Type B pancreatic cell (in vitro differentiated cells): ENCODE measurements at places on chromosomes 13 and 19.
A peak's percentile ranks its signal among the peaks of the same experiment; 100 is the strongest.

DNA sequence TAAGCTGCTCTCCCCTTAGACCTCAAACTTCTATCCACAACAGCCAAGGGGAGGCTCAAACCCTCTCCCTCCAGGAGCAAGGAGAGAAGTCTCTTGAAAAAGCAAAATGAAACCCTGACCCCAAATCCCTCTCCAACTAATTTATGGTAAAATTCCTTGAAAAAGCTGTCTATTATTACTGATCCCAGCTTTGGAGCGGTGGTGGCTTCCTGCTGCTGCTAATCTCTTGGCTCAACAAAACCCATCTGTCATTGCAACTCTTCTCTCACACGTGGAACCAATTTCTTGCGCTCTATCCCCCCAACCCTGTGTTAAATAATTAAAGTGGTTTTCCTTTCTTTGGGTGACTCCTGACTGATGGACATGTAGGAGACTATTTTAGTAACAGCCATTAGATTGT is 64.1 kb upstream of the OXGR1 start:
- no peak for DNase-seq

GRCh38 chr19:36054733-36055686 is at the start of gene WDR62:
WDR62 (plus strand) TSS chr19:36054897; CDS start chr19:36054972, 75 bp downstream.
- peak; percentile 95 for DNase-seq

DNA sequence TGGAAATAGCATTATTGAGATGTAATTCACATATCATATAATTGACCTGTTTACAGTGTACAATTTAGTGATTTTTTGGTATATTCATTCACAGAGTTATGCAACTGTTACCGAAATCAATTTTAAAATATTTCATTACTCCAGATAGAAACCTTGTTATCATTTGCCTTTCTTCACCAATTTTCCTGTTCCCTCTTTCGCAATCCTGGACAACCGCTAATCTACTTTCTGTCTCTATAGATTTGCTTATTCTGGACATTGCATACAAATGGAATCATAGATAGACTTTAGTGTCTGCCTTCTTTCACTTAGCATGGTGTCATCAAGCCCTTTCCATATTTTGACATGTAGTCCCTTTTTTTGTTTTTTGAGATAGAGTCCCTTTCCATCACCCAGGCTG is 19.2 kb downstream of the MAB21L1 start:
- DNase-seq, result no peak

DNA sequence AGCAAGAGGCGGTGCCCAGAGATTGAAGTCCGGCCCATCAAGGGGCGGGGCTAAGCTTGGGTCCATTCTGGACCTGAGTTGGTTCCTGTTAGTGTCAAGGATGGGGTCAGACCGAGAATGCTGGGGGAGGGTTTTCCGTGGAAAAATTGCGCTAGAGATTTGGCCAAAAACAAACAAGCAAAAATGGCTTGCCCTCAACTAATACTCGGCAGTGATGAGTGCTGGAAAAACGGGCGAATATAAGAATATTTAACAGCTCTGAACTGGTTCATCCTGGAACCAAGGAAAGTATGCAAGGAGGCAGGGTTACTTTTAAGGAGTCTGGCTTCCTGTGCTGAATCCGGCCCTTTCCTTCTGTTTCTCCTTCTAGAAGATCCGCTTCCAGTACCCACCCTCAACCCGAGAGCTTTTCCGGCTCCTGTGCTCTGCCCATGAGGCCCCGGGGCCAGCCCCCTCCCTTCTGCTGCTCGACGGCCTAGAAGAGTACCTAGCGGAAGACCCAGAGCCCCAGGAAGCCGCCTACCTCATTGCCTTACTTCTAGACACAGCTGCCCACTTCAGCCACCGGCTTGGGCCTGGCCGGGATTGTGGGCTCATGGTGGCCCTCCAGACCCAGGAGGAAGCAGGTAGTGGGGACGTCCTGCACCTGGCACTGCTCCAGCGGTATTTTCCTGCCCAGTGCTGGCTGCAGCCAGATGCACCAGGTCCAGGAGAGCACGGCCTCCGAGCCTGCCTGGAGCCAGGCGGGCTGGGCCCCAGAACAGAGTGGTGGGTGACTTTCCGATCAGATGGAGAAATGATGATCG is 880 bp downstream of the SWSAP1 start:
- DNase-seq, result no peak

GRCh38 chr19:48987323-48987722 is 5.8 kb downstream of the GYS1 start:
- DNase-seq, result no peak

- DNase-seq, result no peak
Measured at GRCh38 chr13:73556902-73557301, 498.1 kb downstream of the KLF5 start.

DNA sequence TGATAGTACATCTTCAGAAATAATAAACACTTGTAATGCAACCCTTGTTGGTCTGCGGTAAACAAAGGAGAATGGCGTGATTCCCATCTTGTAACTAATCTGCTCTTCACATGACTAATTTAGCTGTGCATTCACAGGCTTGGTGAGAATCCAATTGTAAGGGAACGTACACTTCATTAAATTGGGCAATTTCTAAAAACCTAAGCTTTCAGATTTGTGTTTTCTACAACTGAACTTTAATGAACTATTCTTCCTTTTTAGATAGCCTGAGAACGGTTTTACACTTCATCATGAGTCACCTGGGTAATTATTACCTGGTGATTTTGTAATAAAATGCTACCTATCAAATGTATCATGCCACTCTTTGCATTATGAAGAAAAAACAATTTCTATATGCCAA is 306.9 kb downstream of the KLF5 start:
- DNase-seq, result no peak

- no peak for DNase-seq
Measured at GRCh38 chr13:99908140-99908803, 63.3 kb downstream of the ZIC5 start.

- DNase-seq, result no peak
Measured at GRCh38 chr13:94880463-94880862, 168.1 kb upstream of the SOX21 start.

GRCh38 chr19:31648347-31648746 is 299.1 kb upstream of the TSHZ3 start:
- no peak for DNase-seq

- no peak for DNase-seq
Measured at GRCh38 chr13:44605275-44605674, 29.1 kb upstream of the TSC22D1 start.

DNA sequence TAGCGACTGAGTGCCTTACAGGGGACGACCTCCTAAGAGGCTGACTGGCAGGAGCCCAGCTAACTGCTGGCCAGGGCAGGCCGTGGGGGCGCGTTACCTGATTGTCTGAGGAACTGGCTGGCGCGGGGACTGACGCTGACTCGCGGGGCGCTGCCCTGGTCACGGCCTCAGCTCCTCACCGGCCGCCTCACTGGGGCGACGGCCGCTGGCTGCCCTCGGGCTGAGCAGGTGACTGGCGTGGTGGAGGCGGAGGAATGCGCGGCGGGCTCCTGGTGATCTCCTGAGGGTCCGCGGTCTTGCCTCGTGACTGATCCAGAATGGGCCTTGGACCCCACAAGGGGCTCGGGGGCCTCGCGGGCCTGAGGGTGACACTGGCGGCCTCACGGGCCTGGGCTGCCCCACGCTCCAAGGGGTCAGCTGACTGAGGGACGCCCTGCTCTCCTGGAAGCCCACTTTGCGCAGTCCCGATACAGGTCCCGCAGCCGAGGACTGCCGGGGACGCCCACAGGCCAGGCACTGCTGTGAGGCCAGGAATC is 39.3 kb downstream of the SIGLEC7 start:
- no peak for DNase-seq

GRCh38 chr19:38267761-38268483 is 3.5 kb downstream of the SPINT2 start:
- DNase-seq, result no peak

DNA sequence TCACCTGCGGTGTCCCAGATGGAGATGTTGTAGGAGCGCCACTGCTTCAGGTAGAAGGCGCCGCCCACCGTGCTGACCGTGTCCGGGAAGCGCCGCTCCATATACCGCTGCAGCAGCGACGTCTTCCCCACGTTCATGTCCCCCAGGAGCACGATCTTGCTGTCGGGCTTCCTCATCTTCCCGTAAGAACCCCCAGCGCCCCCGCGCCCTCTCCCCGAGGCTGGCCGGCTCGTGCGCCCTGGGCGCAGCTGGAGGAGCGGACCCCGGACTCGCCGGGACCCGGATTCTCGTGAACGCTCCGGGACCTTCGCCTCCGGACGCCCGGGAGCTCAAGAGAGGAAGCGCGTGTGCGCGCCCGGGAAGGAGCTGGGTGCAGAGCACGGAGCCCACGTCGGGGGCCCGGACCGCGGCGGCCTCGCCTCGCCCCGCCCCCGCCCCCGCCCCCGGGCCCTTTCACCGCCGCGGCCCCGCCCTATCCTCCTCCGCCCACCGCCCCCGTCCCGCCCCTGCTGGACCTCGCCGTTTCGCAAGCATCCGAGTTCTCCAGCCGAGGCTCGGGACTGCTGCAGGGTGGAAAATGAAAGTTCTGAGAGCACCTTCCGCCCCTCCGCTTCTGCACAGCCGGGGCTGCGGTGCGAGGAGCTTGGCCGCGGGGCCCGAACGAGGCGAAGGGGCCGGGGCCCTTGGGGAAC is at the start of gene RAB20:
Gene RAB20, minus strand, starts transcription at position 379 of the 692 bp plus-strand sequence. Its CDS starts 203 bp downstream, at position 176.
- DNase-seq, result peak; percentile 79

GRCh38 chr13:48220592-48220980 is 12.4 kb upstream of the ITM2B start:
- DNase-seq, result no peak

- no peak for DNase-seq
Measured at GRCh38 chr19:17001603-17002183, 24.9 kb downstream of the CPAMD8 start.

DNA sequence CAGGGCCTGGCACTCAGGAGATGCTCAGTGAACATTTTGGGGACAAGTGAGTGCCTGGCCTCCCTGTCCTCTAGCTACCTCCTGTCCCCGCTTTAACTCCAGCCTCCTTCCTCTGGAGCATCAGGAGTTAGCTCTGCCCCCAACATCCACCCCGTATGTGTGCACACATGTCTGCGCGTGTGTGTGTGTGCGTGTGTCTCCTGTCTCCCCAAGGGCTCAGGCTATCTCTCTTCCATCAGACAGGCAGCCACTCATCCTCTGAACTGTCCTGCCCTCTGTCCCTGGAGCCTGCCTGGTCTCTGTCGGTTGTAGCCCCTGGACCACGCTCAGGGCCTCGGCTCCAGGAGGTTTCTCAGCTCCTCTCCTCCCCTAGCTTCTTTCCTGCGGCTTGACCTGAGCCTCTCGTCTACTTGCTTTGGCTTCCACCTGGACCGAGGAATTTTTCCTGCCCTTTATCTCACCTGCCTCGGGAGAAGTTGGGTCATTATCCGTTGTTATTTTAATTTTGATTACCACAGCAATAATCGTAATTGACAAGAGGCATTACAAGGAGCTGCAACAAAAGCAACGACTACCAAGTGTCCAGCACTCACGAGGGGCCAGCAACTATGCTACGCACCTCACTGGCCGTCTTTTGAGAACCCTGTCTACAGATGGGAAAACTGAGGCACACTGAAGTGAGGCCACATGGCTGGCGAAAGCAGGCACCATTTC is 32.0 kb upstream of the ASF1B start:
- no peak for DNase-seq

DNA sequence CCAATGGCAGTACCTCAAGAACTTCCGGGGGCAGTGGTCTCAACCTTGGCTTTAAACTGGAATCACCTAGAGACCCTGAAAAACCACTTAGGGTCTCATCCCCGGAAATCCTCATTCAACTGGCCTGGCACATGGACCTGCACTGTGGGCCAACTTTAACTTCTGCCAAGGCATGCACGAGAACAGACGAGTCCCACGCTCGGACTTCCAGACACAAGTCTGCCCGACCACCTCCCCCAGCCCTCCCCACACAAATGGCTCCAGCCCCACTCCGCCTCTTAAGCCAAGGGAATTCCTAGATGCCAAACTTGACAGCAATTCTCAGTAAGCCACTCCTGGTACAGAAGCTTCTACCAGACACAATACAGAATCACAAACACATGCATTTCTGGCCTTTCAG is 114.0 kb downstream of the STK24 start:
- DNase-seq, result no peak

GRCh38 chr13:100490692-100491091 is 97.9 kb downstream of the GGACT start:
- no peak for DNase-seq

GRCh38 chr19:34180709-34181108 is 8.4 kb downstream of the LSM14A start:
- no peak for DNase-seq

- DNase-seq, result no peak
Measured at GRCh38 chr19:3554254-3555083, 2.9 kb downstream of the MFSD12 start.

DNA sequence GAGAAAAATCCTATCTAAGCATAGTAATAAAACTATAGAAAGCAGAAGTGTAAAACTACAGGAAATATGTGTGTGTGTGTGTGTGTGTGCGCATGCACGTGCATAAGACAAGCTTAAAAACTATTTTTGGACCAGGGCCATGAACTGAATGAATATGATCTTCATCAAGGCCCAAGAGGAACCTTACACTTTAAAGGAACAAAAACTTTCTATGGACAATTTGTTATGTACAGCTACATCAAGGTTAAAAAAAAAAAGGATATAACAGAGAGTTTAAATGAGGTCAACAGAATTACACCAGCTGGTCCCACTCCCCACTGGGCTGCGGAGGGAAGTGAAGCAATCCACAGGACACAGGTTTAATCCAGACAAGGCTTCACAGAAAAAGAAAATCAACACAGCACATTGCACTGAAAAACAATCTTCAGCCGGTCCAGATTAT is 151.1 kb downstream of the LHFPL6 start:
- no peak for DNase-seq

GRCh38 chr19:17333611-17334413 is 843 bp downstream of the ANO8 start:
- DNase-seq, result no peak

DNA sequence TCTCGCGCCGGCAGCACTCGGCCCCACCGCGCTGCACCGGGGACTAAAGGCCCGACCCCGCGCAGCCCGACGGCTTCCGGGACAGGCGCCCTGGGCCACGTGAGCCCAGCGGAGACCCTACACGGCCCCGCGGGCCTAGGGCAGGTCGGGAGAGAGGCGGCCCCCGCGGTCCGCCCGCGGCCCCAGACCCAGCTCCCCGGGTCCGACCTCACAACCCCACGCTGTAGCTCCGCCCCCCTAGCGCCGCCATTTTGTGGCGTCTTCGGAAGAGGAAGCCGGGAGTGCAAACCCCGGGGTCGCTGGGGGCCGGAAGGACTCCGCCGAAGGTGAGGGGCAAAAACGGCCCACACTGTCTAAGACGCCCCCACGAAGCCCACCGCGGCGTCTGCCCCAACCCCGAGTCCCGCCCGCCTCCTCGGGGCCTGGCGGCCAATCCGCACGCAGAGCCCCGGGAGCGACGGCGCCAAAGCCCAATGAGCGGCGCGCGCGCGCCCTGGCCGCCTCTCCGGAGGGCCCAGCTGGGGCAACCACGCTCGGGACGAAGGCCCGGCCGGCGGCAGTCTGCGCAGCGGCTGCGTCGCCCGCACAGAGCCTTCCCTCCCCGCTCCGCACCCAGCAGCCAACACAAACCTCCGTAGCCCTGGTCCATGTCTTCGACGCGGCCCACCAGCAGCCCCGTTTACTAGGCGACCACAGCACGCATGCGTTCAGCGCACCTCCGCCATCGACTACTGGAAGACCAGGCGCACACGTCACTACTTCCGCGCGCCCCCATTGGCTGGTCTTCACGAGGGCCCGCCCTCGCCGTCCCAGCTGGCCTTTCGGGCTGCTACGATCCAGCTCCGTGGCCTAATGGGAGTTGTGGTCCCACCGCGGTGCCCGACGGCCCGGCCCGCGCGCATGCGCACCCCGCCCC is at the start of gene AKAP8:
Gene AKAP8, minus strand, starts transcription at position 705 of the 916 bp plus-strand sequence. Its CDS starts 56 bp downstream, at position 649.
- peak; percentile 98 for DNase-seq

- DNase-seq, result no peak
Measured at GRCh38 chr13:102286326-102286725, 115.5 kb downstream of the FGF14 start.
